NCI-H2081 treated with DMSO at 0.1 percent for 48 hours (cell line): ENCODE measurements at places on chromosomes 4 and X.

DNA sequence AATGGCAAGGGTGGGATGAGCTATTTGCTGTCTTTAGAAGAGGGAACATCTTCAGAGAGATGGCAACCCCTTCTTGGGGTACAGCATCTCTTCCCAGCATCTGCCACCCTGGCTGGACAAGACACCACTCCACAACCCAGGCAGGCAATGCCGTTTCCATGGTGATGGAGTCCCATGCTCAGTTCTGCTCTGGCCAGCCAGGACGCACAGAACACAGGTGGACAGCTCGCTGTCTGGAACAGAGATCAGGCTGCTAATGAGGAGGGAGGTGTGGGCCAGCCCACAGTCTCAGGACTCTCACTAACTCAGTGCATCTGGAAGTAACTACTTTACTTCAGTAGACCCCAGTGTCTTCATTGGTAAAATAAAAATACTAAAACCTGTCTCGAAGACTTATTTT is 321.0 kb upstream of the CPEB2 start:
- DNase-seq = no peak

DNA sequence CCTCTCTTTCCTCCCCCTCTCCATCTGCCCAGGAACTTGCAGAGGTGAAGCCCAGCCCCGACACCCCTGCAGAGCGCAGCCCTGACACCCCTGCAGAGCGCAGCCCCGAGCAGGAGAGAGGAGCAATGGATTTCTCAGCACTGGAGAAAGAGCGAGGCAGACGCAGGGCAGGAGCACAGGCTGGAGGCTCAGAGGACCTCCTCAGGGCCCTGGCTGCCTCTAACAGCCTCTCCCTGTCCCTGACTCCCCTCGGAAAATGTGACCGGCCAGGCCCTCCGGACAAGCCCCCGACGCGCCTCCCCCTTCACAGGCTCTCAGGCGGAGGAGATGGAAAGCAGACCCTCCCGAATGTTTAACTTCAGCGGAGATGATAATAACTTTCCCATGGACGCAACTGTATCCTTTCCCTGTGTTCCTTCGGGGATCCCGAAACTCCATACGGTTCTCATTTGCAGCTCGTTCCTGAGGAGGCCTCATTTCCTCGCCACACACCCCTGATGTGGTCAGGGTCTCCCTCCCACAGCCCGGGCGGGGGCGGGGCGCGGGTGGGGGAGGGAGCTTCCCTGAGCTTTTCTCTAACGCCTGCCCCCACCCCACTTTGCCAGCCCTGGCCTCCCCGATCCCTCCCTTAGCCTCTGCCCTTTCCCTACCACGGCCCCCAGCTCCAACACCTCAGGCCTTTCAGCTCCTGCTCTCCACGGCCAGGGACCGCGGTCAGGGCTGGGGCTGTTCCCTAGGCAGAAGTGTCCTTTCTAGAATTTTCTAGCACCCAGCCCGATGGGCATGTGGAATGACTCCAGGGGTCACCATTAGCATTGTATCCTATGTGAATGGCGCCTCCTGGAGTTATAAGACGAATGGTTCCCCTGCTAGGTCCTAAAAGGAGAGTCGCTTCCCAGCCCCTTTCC is 201.1 kb upstream of the BCOR start:
- DNase-seq = no peak

DNA sequence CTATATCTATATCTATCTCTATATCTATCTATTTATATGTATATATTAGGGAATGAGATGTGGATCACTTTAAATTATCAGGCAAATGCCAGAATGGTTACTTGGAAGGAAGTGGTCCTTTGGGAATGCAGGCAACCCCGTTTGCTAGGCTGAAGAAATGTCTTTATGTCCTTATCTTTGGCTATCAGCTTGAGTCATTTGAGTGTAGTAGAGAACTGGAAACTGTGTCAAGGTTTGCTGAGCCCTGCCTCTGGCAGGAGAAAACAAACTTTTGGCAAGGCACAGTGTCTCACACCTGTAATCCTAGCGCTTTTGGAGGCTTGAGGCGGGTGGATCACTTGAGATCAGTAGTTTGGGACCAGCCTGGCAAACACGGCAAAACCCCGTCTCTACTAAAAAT is 167.3 kb downstream of the ACTRT1 start:
- no peak for DNase-seq

- no peak for DNase-seq
These were observed 132.3 kb downstream of the CBR4 start for GRCh38 chr4:168877511-168878491.

DNA sequence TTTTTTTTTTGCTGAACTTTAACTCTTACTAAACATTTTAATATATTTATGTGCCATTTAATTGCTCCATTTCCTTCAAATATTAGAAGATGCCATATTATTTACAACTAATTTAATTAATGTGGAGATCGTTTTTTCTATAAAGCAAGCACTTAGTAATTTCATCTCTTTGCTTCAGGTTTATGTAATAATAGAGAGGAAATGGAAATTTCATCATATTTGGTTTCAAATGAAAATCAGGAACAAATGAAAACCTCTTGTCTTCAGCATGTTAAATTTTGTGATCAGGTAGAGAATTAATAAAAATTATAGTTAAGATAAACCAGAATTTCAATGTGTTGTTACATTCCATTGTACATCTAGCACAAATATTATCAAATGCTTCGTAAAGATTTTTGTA is 120.1 kb downstream of the SYNPO2 start:
- no peak for DNase-seq

- no peak for DNase-seq
These were observed 855 bp upstream of the DHRSX start for GRCh38 chrX:2501559-2502102.

GRCh38 chr4:44652002-44652401 is 577 bp upstream of the YIPF7 start:
- DNase-seq = no peak

DNA sequence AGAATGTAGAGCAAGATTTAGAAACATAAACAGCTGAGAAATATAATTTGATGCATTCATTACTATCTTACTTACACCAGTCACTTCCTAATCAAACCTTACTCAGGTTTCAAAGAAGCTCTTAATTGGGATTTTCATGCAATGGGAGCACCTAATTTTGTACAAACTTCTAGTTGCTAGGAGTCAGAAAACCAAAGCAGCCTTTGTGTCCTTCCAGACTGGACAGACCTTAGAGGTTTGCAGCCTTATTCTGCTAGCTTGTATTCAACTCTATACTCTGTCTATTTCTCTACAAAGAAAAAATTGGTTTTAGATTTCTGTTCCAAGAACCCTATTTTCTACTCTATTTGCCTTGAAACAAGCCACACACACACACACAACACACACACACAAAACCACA is 19.4 kb downstream of the GABRA2 start:
- DNase-seq = no peak

GRCh38 chr4:174764105-174764729 is 64.8 kb downstream of the GLRA3 start:
- peak; percentile 14 for DNase-seq

DNA sequence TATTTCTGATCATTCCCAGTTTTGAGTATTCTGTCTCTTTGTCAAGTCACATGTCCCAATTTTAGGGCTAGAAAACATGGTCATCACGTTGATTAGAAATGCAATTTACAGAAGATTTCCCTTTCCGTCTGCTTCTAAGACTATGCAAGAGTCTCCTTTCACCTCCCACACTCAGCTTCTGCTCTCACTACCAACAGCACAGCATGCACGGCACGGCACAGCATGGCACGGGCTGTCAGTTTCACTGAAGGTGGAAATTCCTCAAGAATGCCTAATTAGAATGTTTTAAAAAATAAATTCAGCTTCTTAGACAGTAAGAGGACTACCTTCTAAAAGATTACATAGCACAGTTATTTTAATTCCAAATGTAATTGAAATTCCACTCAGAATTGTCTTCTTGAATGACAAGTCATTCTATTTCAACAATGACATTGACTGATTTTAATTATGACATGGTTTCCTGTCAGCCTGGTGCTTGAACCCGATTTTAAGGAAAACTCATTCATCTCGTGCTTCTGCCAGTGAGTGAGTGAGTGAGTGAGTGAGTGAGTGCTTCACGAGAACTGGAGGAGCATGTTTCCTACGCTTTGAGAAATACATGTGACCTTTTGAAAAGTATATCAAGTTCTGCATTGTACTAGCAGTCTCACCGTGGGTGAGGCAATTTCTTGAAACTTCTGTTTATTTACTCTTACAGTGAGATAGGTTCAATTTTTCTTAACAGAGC is 124.8 kb upstream of the SORBS2 start:
- no peak for DNase-seq

GRCh38 chr4:183288955-183289354 is 31.1 kb downstream of the CLDN22 start:
- DNase-seq = no peak

DNA sequence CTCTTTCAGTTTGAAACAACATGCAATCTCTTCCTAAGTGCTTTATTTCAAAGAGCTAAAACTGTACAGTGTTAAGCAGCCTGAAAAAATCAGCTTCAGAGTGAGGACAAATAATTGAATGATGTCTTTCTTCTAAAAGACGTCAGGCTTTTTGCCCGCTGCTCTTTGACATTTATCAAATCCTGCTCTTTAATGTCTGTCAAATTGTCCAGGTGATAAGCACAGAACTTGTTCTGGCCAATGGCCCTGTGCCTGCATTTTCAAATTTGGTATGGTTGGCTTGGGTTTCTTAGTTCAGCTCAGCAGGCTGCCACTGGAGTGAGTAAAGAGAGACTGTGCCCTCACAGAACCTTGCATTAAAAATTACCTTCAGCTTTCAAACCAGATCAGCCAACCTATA is 712.9 kb upstream of the LCORL start:
- peak; percentile 72 for DNase-seq

DNA sequence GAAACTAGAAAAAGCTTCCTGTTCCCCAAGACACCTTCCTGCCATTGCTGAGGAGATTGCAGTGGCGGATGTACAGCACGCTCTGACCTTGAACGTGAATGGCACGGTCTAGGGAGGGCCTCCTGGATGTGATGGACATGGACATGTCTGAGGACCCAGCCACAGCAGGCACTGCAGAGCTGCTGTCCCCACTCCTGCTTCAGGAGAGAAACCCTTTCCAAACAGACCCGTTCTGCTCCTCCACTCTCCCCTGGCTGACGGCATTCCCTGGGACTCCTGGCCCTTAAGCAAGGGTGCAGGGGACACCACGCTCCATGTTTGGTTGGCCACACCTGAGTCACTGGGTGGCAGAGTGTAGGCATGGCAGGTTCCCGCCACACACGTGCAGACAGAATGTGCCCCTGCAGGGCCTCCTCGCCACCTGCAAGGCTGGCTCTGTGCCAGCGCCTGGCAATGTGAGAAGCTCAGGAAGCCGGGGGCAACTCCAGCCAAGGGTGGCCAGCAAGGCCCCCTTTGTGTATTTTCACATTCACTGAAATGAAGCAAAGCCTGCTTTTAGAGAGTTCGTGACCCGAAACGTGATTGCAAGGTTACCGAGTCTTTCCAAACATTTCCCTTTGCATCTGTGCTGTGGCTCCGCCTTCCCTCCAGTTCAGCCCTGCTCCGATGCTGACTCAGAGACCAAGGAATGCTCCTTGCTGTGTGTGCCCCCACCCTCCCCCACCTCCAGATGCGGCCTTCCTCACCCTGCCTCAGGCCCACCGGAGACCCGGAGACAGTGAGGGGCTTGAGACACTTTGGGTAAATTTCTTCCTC is 46.1 kb downstream of the HTRA3 start:
- peak; percentile 38 for DNase-seq

DNA sequence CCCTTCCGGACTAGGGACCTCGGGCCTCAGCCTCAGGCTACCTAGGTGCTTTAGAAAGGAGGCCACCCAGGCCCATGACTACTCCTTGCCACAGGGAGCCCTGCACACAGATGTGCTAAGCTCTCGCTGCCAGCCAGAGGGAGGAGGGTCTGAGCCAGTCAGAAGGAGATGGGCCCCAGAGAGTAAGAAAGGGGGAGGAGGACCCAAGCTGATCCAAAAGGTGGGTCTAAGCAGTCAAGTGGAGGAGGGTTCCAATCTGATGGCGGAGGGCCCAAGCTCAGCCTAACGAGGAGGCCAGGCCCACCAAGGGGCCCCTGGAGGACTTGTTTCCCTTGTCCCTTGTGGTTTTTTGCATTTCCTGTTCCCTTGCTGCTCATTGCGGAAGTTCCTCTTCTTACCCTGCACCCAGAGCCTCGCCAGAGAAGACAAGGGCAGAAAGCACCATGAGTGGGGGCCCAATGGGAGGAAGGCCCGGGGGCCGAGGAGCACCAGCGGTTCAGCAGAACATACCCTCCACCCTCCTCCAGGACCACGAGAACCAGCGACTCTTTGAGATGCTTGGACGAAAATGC is at the start of gene WAS:
Gene WAS (plus strand): TSS at position 389 of the 572 bp plus-strand sequence. CDS start 55 bp downstream, at position 444.
- DNase-seq = no peak

GRCh38 chrX:140507223-140507981 is 2.5 kb upstream of the SOX3 start:
- DNase-seq = no peak

DNA sequence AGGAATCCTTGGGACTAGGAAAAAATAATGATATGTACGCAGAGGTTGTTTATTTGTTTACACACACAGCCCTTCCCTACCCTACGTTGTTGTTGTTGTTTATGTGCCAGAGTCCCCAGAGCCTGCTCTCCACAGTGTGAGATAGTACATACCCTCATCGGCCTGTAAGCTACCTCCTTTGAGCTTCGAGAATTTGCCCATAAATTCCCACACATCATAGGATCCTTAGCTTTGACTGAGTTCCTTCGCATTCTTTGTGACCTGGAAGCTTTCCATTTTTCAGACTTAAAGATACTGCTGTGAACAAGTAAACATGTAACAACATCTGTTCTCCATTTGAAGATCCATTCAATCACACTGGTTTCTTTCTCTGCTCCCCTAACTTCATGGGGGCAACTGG is 114.5 kb downstream of the IRF2 start:
- no peak for DNase-seq

DNA sequence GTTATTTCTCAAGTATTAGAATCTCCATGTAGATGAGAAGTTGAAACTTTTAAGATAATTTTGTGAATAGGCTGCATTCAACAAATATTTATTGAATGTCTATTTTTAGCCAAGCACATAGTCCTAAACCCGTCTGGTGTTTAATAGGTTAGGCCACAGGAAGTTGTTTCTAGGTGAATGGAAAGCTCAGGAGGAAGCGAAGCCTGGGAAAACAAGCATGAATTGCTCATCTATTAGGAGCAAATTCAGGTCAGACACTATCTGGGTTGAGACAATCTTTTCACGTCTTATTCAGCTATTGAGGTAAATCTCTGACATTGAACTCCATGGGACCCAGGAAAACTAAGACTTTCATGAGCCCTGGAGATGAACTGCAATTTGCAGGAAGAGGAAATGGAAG is 43.1 kb upstream of the FREM3 start:
- DNase-seq = no peak
